Vein endothelial cell (primary cell): ENCODE measurements at places on chromosomes 4 and X. TPM values are rescaled to one million over a fixed set of nuclear protein-coding genes. Genes with fewer than 3 reads are reported as not detected.

Gene FAT4
- 74.2 and 94.7 TPM in 2 replicates for total RNA-seq

Gene INTU
- 2.6 and 4.6 TPM in 2 replicates for total RNA-seq

Gene PPBP
- total RNA-seq: not detected in 2 replicates

Gene STPG2
- total RNA-seq: under 0.01 and 0.19 TPM in 2 replicates

Gene SLC7A11
- total RNA-seq: 76.1 and 102 TPM in 2 replicates

Gene HPGDS
- not detected in 2 replicates for total RNA-seq

Gene PRKG2
- under 0.01 TPM in 1 of 2 replicates, not detected in the other for total RNA-seq

Gene CETN2
- total RNA-seq: 23.5 and 31.4 TPM in 2 replicates
